ENCODE measurements at places on chromosomes 4 and X.

DNA sequence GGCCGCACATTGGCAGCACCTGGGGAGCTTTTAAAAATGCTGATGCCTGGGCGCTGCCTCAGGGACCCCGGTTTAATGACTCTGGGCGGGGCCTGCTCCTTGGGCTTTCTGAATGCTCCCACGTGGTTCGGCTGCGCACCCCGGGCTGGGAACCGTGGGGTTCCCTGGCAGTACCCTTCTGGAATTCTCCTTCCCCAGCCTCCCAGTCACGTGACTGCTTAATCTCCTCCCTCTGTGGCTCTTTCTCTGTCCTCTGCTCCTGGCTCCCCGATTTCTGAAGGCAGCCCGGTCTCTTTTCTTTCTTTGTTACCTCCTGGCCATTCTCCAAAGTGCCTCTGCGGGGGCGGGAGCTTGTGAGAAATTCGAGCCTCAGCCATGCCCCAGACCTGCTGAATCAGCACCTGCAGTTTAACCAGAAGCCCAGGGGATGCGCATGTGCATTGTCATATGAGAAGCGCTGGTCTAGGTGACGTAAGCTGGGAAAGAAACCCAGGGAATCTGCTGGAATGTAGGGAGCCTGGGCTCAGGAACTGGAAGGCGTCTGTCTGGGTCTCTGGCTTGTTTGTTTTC, 16.6 kb downstream of the CLCN4 start:
- no peak for DNase-seq

- no peak for DNase-seq
Observed at GRCh38 chr4:138736362-138736761, 279.2 kb upstream of the NOCT start.

- DNase-seq = no peak
Observed at GRCh38 chr4:152185786-152186550, 349.9 kb downstream of the FBXW7 start.

DNA sequence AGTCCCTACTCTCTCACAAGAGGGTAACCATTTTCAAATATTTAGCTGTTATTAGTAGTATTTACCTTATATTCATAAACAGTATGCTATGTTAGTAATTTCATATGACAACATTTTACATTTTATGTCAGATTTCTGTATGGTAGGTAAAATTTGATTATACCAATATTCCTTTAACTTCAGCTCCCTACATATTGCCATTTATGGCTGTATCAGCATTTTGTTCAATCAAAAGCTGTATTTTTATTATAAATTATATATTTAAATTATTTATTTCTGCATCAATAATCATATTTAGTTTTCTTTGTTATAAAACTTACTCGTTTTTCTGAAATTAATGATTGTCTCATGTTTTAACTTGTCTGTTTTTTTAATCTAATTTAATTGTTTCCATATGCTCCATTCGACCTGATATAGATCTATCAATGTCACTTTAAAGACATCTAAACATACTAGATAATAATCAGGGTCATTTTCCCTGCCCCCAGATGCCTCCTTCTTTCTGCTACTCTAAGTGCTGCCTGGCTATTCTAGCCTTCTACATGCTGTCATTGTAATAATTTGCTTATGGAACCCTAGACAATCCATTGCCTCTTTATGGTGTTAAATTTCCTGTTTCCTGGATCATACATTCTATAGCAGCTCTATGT, 1976.7 kb upstream of the ADGRL3 start:
- no peak for DNase-seq

GRCh38 chrX:24423960-24424359, 41.1 kb upstream of the PDK3 start:
- no peak for DNase-seq

Measured in activated CD4-positive, alpha-beta T cell treated with anti-CD3 and anti-CD28 coated beads, Interleukin-2, Interleukin-4, amounts not matched to agents 100 ng/mL and 50 ng/mL, durations not matched to agents 16 hours and 8 hours (primary cell).